Caco-2 (cell line): ENCODE measurements at places on chromosomes 5 and 9. TPM values are rescaled to one million over a fixed set of nuclear protein-coding genes. Genes with fewer than 3 reads are reported as not detected.

DNA sequence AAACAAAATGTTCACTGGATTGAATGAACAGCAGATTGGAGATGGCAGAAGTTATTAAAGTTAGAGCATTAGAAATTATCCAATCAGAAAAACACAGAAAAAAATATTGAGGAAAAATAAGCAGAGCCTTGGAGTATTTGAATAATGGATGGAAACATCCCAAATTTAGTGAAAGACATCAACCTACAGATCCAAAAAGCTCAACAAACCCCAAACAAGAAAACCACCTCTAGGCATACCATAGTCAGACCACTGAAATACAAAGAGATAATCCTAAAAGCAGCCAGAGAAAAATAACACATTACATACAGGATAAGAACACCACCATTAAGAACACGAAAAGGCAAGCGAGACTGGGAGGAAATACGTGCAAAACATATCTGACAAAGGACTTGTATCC is 5.2 kb downstream of the INIP start:
- H3K36me3 ChIP-seq = no peaks in the 10 kb centered on the region
- DNase-seq = no peak
- no peak overlapping the region for H3K27ac ChIP-seq
- no peak overlapping the region for H3K4me3 ChIP-seq

DNA sequence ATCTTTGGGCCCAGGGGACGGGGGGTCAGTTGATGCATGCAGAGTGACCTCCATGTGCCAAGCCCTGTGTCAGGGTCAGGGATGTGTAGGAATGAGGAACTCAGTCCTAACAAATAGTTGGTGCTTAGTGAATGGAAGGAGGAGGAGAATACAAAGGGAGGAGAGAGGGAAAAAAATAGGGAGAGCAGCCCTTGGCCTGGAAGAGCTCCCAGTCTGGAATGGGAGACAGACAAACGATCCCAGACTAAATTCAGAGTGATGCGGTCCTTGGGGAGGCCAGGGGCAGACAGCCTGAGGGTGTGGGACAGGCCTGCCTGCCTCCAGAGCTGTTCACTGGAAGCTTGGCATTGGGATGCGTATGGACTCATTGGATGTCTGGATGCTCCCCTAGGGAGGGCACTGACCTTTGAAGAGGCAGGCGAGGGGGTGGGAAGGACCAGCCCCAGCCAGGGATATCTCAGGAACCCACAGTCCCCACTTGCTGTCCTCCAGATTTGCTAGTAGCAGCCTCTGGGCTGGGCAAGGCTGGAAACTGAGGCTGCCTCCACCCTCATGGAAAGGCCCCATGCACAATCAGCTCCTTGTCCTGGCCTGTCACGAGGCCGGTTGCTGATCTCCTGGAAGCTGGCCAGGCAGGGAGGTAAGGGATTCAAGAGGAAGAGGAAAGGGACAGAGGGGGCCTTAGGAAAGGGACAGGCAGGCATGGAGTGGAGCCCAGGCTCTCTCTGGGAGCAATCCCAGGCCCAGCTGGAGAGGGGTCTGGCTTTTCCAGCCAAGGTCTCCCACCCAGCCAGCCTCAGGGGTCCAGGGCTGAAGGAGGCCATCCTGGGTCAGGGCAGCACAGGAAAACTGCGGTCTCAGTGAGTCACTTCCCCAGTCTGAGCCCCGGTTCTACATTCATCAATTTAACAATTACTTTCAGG is 69.0 kb upstream of the GGTA1 start:
- DNase-seq = no peak
- H3K4me3 ChIP-seq = no peak overlapping the region
- H3K36me3 ChIP-seq = no peaks in the 10 kb centered on the region
- no peak overlapping the region for H3K27ac ChIP-seq
- no peaks in the 10 kb centered on the region for H3K27me3 ChIP-seq
- no peaks in the 10 kb centered on the region for H3K4me1 ChIP-seq

DNA sequence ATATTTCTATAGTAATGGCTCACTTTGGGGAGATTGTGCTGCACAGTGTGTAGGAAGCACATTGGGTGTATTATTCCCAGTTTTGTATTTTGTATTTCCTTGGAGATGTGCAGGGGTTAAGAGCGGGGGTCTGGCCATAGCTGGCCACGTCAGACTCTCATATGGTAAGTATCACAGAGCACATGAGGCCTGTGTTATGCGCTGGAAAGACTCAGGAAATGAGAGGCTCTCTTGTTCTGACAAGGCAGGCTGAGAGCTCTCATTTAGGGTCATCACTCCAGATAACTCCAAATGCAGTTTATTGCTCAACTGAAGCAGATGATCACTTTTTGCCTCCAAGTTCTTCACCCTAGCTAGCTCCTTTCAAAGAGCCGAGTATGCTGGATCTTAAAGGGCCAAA is 205.7 kb downstream of the NTRK2 start:
- no peaks in the 10 kb centered on the region for H3K4me1 ChIP-seq
- H3K36me3 ChIP-seq = no peaks in the 10 kb centered on the region
- H3K4me3 ChIP-seq = no peak overlapping the region
- no peak overlapping the region for H3K27ac ChIP-seq
- DNase-seq = no peak

DNA sequence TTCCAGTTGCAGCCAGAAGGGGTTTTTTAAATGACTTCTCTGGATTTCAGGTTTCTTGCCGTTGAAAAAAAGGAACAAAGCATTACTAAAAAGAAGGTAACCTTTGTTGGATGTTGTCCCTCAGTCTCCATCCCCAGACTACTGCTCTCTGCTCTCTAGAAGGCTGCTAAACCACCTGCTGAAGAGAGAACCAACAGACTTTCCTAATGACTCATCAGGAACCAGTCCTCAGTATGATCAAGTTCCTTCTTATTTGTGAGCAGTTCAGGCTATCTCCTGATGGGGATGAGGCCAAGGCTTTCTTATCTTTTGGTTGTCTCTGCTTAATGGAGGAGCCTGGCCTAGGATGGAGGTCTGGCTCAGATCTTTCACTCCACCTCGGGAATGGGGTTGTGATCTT is 4.1 kb downstream of the KIF4B start:
- H3K4me1 ChIP-seq = no peaks in the 10 kb centered on the region
- H3K4me3 ChIP-seq = no peak overlapping the region
- H3K36me3 ChIP-seq = no peaks in the 10 kb centered on the region
- peaks cover 1% of the 10 kb centered on the region for H3K27me3 ChIP-seq

DNA sequence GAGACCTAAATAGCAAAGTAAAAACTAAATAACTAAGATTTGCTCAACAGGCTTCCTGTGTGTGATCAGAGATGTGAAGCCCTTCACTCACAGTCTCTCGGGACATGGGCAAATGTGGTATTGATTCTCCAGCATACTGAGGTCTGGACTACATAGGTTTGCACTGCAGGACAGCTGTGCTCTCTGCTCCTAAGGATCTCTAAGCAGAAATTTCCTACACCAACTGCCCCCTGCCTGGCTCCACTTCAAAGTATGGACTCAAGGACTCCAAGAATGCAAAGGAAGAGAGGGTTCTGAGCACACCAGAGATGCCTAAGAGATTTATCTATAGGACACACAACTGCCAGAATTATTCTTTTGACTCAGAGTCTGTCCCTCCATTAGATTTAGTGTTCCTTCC is 487.2 kb downstream of the SEMA5A start:
- H3K4me1 ChIP-seq = no peaks in the 10 kb centered on the region
- no peak overlapping the region for H3K27ac ChIP-seq
- no peak overlapping the region for H3K4me3 ChIP-seq
- H3K27me3 ChIP-seq = no peaks in the 10 kb centered on the region
- DNase-seq = no peak

DNA sequence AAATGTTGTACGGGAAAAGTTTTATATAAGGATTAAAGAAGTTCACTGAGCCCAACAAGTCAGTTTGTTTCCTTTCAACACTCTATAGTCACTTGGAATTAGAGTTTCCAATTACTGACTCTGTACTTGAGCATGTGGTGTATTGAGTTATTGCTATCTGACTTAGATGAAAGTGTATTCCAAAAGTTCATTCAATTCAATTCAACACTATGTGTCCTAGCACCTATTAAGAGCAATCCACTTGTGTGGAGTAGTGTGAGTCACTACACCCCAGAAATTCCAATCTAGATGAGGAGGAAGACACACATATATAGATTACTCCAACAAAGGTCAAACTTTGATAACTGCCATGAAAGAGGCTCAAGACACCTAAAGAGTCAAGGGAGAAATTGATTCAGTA is 98.2 kb upstream of the SLCO6A1 start:
- H3K4me3 ChIP-seq = no peak overlapping the region
- H3K27ac ChIP-seq = no peak overlapping the region
- no peak for DNase-seq
- H3K27me3 ChIP-seq = no peaks in the 10 kb centered on the region
- H3K4me1 ChIP-seq = peaks cover 9% of the 10 kb centered on the region
- H3K36me3 ChIP-seq = no peaks in the 10 kb centered on the region

The LRRC26 gene
- total RNA-seq = 2.9 and 3.0 TPM in 2 replicates

The KIF4B gene
- total RNA-seq = 0.14 TPM in 2 replicates

The HSPB3 gene
- total RNA-seq = 0.54 TPM in 1 of 2 replicates, not detected in the other

The DIRAS2 gene
- total RNA-seq = 0.09 and 0.16 TPM in 2 replicates
